Vagina (tissue), 2 donors: ENCODE measurements at places on chromosomes 6 and 20. TPM values are rescaled to one million over a fixed set of nuclear protein-coding genes. Genes with fewer than 3 reads are reported as not detected.

- no peak for DNase-seq
These were observed 70.7 kb upstream of the PRSS16 start for GRCh38 chr6:27176523-27177484.

DNA sequence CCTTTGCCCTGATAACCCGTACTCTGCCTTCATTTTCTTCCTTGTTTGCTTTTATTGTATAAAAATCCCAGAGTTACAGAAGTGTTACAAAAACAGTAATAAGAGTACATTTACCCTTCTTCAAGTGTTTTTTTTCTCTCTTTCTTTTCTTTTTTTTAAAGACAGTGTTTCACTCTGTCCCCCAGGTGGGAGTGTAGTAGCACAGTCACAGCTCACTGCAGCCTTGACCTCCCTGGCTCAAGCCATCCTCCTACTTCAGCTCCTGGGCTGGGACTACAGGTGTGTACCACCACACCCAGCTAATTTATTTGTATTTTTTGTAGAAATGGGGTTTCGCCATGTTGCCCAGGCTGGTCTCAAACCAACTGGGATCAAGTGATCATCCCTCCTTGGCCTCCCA, 402.7 kb downstream of the CDKAL1 start:
- DNase-seq: no peak

GRCh38 chr20:4794846-4795245, 73.1 kb downstream of the PRND start:
- DNase-seq: no peak

- DNase-seq: no peak
These were observed 40.0 kb upstream of the APCDD1L start for GRCh38 chr20:58555078-58555765.

DNA sequence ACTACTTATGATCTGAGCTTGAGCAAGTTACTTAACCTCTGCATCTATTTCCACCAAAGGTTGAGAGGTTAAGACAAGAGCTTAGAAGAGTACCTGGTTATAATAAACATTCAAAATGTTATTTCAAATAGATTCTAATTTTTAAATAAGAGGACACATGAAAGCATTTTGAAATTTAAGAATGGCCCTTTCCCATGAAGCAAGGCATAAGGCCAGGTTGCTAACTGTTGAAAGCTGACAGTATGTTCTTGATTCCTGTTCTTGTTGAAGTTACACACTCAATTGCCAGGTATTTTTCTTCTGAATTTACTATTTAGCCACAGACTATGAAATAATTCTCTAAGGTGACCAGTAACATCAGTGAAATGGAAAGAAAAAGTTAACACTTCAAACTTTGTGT, 14.5 kb downstream of the C6orf62 start:
- DNase-seq: no peak

DNA sequence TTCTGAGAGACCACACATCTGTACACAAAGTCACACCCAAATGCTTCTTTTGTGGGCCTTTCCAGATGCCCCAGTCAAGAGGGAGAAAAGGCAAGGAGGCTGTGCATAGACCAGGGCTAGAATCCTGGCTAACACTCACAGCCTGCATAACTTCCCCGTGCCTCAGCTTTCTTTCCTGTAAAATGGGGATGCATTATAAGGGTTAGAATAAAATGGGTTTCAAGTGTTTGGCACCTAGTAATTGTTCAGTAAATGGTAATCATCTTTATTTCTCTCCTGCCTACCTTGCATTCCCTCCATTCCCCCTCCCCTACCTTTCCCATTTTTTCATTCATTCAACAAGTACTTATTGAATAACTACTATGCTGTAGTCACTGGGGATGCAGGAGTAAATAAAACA, 29.4 kb downstream of the UNC5CL start:
- no peak for DNase-seq

- DNase-seq: peak; percentile 72
These were observed 285.3 kb downstream of the CDC5L start for GRCh38 chr6:44672841-44673240.

DNA sequence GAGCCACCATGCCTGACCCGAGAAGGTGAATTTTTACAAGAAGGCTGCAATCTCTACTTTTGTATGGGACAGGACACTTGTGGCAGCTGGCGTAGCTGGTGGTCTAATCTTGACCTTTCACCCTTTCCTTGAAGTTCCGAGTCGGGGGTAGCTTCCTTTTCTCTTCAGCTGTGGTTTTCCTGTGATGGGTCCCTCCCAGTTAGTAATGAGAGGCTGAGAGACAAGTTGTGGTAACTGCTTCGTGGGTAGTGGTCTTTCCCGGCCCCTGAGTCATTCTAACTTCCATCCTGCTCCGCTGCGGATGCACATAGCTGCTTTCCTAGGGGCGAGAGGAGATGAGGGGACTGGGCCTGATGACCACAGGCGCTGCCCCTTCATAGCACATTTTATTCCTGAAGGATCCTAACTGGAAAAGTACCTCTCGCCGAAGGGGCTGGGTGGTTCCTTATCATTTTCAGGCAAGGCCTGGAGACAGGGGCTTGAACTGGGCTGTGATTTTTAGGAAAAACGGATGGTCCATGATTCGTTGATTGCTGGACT, 3.1 kb downstream of the SYNJ2 start:
- DNase-seq: no peak

DNA sequence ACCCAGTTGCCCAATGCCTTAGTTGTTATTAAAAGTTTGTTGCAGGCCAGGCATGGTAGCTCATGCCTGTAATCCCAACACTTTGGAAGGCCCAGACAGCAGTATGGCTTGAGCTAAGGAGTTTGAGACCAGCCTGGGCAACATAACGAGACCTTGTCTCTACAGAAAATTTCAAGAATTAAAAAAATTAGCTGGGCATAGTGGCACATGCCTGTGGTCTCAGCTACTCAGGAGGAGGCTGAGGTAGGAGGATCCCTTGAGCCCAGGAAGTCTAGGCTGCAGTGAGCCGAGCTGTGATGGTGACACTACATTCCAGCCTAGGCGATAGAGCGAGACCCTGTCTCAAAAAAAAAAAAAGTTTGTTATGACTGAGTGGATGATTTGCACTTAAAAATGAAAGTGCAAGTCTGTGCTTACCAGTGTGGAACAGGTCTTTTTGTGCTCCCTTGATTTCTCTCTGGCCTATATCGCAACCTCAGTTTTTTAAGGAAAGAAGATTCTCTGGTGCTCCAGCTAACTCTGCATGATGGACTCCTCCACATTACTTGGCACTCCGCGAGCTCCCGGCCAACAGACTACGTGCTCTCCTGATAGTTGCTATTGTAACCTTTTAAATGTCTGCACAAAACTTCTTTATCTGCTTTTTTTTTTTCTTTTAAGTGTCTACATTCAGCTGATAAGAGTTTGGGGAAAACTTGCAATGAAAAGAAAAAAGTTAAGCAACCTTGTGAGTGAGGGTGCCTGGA, 22.1 kb downstream of the ZKSCAN3 start:
- DNase-seq: no peak

GRCh38 chr6:136085370-136086115, 164.6 kb downstream of the MTFR2 start:
- DNase-seq: no peak

- no peak for DNase-seq
These were observed at the start of gene SENP6 for GRCh38 chr6:75601304-75602245. TSS of gene SENP6 (plus strand) at chr6:75601880. CDS start at chr6:75602525, 645 bp downstream.

GRCh38 chr6:136024711-136025110, 173.2 kb downstream of the PDE7B start:
- no peak for DNase-seq

DNA sequence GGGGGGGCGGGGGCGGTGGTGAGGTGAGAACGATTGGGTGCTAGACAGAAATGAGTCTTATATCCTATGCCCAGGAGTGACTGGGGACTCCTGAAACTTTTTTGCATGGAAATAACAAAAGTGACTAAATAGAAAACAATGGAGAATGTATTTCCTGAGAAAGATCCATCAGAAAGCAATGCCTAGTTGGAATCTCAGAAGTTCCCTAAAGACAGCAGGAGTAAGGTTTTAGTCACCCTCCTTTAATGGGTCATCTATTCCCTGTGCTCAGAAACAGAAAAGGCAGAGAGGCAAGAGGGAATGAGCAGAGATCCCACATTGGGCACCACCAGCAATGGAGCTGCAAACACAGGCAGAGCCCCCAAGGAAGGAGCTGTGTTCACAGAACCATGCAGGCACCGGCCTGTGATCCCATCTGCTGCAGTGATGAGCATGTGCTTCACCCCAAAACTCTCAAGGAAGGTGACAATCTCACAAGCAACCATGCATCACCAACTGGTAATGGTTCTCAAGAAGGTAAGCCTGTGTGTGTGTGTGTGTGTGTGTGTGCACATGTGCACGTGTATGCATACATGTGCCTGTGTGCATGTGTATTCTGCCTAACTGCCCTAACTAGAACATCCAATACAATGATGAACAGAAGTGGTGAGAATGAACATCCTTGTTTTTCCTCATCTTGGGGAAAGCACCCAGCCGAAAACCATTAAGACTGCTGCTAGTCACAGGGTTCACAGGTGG, 168.4 kb downstream of the WDR27 start:
- DNase-seq: no peak

DNA sequence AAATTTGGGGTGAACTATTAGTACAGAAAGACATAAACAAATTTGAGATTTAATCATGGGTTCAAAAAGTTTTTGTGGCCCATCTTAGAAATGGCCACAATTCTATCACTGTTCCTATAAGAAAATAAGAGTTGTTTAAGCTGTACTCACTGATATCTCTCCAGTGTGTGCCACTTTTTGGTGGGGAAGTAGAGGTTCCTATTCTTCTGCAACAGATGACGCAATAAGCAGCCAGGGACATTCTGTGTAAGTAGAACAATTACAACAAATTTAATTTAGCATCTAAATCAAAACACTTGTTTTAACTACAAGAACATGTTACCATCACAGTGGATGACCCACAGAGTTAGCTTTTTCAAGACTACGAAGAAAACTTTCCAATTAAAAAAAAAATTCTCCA, 9.9 kb downstream of the SERAC1 start:
- DNase-seq: no peak

DNA sequence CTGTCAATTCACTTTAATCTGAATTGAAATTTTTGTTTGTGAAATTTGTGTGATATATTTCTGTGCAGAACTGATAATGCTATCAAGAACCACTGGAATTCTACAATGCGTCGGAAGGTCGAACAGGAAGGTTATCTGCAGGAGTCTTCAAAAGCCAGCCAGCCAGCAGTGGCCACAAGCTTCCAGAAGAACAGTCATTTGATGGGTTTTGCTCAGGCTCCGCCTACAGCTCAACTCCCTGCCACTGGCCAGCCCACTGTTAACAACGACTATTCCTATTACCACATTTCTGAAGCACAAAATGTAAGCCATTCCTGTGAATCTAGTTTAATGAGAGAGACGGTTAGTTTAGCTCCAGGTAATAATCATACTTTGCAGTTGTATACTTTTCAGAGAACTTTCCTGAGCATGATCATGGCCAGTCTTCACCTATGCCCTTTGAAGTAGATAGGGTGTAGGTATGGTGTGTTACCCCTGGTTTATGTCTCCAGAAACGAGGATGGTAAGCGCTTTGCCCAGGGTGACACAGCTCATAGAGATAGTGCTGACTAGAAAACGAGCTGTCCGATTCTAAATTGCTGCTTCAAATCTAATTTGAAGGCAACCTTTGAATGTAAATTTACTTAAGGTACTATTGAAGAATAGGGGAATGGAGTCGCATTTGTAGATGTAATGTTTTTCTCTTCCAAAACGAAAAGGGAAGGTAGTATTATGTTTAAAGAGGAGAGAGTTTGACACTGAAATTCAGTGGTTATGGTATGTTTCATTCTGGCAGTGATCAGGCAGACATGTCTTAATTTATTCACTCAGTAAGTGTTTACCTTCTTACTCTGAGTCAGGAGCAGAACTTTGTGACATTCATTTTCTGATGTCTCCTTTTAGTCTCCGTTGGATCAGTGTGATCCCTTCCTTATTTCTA, 11.4 kb downstream of the MYB start:
- no peak for DNase-seq

DNA sequence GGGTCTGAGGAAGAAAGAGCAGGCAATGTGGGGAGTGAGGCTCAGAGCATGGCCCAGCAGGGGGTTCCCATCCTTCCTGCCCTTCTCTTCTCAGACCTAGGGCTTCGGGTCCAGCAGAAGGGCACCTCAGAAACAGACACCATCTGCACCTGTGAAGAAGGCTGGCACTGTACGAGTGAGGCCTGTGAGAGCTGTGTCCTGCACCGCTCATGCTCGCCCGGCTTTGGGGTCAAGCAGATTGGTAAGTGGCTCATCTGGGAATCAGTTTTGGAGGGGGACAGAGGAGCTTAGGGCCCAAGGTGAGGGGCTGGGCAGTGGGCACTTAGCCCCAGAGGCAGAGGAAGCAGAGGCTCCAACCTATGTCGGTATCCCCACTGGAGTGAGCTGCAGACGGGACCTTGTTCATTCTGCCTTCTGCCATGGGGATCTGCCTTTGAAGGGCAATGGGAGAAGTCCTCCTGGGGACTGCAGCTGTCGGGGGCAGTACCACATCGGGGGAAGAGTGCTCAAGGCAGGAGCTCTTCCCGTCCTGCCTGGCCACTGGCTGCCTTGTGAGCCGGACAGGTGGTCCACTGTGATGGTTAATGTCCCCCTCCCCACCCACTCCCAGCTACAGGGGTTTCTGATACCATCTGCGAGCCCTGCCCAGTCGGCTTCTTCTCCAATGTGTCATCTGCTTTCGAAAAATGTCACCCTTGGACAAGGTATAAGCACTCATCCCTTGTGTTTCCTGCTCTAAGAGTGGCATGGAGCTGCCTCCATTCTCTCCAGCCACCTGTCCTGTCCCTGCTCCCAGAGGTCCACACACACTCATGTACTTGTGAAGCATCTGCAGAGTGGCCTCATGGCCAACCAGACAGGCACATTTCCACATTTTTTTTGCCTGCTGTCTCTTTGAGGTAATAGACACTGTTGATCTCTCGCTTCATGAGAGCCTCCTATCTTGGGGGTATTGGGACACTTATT, 4.7 kb downstream of the CD40 start:
- no peak for DNase-seq

GRCh38 chr6:133788556-133788955, 100.4 kb upstream of the TCF21 start:
- DNase-seq: no peak

GRCh38 chr6:39558591-39559190, 166.5 kb downstream of the KIF6 start:
- no peak for DNase-seq

GRCh38 chr6:63114610-63115211, 96.6 kb upstream of the FKBP1C start:
- no peak for DNase-seq

The ZBTB22 gene
- 18.4 TPM for total RNA-seq

The FOXF2 gene
- total RNA-seq: 1.2 TPM

The OPRL1 gene
- 1.5 TPM for total RNA-seq

The C20orf141 gene
- total RNA-seq: not detected

The RIMS1 gene
- 5.2 TPM for total RNA-seq

The ZNF334 gene
- 5.4 TPM for total RNA-seq

The SLC22A2 gene
- not detected for total RNA-seq

The ITPR3 gene
- 50.1 TPM for total RNA-seq

The MLN gene
- total RNA-seq: not detected

The PRDM1 gene
- total RNA-seq: 27.0 TPM

The HDGFL1 gene
- total RNA-seq: not detected

The NOTCH4 gene
- 18.2 TPM for total RNA-seq
